ENCODE measurements at places on chromosomes 13 and 19. TPM values are rescaled to one million over a fixed set of nuclear protein-coding genes. Genes with fewer than 3 reads are reported as not detected.

DNA sequence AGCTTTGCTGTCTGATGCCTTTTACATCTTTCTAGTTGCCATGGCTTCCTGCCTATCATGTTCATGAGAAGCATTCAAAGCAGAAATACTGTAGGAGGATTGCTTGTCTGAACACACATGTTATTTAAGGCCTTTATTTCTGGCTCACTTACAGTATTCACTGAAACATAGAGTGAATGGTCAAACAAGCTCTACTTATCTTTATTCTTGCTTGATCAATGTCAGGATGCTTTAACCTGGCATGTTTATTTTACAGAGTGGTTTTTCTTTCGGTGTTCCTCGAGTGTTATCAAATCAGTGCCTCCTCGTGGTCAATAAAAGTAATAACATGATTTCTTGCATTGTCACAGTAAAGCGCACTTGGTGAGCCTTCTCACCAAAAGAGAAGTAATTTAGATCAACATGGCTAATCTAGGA is 73.5 kb upstream of the PCDH17 start:
- peak; percentile 4 for DNase-seq

- no peak for DNase-seq
Observed at GRCh38 chr13:20446405-20446804, 79.3 kb downstream of the CRYL1 start.

The BICRA gene
- total RNA-seq, result 3.8 TPM

The NECTIN2 gene
- total RNA-seq, result 88.7 TPM

- DNase-seq, result peak; percentile 59
Observed at GRCh38 chr19:570937-571565, 1.3 kb upstream of the BSG start.

DNA sequence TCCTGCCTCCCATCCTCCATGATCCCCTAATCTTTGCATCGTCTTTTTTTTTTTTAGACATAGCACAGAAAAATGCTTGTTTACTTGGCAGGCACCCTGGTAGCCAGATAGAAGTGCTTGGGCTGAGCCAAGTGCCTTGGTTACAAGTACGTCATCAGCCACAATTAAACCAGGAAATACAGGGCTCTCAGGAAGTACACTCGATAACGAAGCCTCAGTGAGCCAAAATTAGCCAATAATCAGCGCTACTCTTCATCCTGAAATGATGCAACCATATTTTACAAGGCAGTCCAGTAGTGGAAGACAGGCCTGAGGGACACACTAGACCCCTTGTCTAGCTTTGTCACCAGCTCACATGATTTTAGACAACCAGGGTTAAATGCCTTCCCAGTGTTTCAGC is 194.0 kb upstream of the NBEA start:
- DNase-seq, result peak; percentile 64

The KLK4 gene
- total RNA-seq, result not detected

The IQCN gene
- total RNA-seq, result 0.11 TPM

- peak; percentile 43 for DNase-seq
Observed at GRCh38 chr13:75180805-75181455, 301.0 kb downstream of the TBC1D4 start.

GRCh38 chr19:51207747-51208146 is 17.1 kb upstream of the CD33 start:
- no peak for DNase-seq

The LILRA1 gene
- total RNA-seq, result not detected

The ZNF69 gene
- 8.3 TPM for total RNA-seq

DNA sequence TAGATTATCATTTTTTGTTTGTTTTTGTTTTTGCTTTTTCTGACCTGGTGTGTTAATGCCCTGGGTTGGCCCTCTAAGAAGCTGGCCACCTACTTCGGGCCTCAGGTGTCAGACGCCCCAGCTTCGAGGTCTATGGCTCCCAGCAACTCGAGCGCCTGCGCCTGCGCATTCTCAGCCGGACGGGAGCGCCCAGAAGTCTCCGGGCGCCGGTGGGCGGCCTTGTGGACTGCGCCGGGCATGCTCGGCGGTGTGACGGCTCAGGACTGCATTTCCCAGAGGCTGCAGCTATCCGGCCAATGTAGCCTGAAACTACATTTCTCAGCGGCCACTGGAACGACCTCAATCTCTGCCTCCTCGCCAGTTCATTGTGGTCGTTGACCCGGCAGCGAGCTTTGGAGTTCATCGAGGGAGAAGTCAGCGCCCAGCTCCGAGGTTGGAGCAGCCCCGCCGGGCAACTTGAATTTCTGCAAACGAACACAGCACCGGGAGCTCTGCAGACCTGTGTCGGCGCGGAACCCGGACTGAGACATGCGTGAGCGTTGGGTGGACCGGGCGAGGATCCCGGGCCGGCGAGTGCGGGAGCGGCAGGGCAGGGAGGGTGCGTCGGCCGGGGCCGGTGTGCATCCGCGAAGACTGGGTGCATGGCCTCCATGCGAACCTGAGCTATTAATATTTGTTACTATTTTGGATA is at the start of gene ZNF30:
Gene ZNF30 (plus strand): TSS at position 219 of the 691 bp plus-strand sequence. CDS start 3,045 bp downstream, outside the sequence.
- peak; percentile 97 for DNase-seq

GRCh38 chr13:99507054-99507453 is 5.8 kb downstream of the TM9SF2 start:
- DNase-seq, result no peak

DNA sequence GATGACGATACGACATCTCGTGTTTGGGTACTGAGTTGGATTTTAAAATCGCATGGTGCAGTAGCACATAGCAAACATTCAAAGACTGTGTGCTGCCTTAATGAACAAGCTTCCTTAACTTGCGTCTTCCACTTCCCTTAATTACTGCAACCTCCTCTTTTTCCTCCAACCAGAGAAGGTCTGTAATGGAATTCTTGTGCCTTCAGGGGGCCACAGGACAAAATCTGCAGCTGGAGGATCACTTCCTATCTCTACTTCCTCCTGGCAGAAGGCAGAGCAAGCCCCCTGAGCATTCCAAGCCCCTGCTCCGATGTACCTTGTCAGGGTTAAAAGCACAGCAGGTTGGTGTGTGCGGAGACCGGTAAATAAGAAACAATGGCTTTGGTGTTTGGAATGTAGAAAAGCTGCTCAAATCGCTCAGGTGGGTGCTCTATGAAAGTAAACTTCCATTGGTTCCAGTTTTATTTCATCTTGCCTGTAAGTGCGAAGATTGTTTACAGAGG is 151.3 kb upstream of the UQCRFS1 start:
- no peak for DNase-seq

The C13orf42 gene
- not detected for total RNA-seq

GRCh38 chr19:13163609-13164342 is 13.6 kb downstream of the IER2 start:
- peak; percentile 95 for DNase-seq

The ZNF837 gene
- total RNA-seq, result 2.5 TPM

DNA sequence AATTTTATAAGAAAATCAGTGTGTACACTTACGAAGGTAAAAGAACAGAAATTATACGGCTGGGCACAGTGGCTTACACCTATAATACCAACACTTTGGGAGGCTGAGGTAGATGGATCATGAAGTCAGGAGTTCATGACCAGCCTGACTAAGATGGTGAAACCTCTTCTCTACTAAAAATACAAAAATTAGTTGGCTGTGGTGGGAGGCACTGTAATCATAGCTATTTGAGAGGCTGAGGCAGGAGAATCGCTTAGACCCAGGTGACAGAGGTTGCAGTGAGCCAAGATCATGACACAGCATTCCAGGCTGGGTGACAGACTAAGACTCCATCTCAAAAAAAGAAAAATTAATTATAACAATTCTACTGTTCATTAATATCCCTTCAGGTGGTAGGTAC is 151.9 kb downstream of the ZNF737 start:
- no peak for DNase-seq

GRCh38 chr13:30564489-30564888 is 53.2 kb upstream of the USPL1 start:
- DNase-seq, result no peak

- DNase-seq, result no peak
Observed at GRCh38 chr13:58680115-58680514, 1048.6 kb downstream of the PCDH17 start.

GRCh38 chr13:43929947-43930346 is 50.2 kb downstream of the LACC1 start:
- no peak for DNase-seq

DNA sequence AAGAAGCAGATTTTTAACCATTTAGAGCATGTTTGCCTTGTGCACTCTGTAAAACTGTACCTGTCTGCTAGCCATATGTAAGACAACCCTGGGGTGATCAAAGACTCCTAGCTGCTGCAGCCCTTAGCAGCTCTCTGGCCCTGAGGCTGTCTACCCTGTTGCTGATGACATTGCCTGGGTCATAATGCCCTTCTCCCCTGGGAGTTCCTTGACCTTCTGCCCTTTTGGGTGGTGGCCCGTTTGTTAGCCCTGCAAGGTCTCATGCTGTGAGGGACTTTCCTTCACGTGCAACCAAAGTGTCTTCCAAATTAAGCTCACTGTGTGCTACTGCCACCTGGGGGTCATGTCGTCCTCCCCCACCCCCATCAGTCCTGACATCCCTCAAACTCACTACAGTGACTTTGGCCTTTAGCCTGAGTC is 7.4 kb downstream of the GPC6 start:
- DNase-seq, result no peak

The SYNE4 gene
- not detected for total RNA-seq

DNA sequence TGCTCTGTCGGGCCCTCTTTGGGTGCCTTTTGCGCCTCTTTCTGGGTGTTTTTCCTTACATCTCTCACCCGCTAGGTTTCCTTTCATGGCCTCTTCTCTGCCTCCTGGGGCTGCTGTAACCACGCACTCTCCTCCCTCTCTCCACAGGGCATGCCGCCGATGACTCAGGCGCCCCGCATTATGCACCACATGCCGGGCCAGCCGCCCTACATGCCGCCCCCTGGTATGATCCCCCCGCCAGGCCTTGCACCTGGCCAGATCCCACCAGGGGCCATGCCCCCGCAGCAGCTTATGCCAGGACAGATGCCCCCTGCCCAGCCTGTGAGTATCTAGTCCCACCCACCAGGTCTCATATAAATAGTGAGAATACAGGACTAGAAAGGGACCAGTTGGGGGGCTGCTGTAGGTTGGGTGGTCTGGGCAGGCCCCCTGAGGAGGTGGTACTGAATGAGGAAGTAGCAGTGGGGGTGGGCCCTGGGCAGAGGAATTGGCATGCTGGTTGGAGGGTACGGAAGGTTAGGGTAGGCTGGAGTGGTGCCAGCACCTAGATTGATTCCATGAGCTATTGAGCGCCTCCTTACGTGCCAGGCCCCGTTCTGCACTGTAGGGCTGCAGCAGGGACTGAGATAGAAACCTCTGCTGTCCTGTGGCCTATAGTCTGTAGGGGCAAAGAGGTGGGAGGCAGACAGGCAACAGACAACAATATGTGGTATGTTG is 11.9 kb downstream of the SNRPA start:
- DNase-seq, result no peak

DNA sequence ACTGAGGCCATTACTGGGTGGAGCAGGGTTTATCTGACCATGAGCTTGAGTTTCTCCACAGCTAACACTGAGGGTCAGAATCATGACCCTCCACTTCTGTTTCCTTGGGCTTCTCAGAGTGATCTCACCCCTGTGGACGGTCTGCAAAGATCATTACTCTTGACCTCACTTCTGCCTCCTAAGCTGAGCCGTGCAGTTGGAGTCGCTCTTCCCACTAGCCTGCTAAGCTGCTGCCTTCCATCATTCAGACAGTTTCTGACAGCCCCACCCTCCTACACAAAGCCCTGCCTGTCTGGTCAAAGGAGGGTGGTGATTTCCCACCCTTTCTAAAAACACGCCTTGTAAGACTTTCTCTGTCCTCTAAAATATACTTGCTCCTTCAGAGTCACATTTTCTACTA is 9.3 kb upstream of the FRY start:
- DNase-seq, result no peak

- DNase-seq, result no peak
Observed at GRCh38 chr13:96033220-96034015, 19.8 kb downstream of the UGGT2 start.

The ICAM3 gene
- total RNA-seq, result 3.4 TPM

DNA sequence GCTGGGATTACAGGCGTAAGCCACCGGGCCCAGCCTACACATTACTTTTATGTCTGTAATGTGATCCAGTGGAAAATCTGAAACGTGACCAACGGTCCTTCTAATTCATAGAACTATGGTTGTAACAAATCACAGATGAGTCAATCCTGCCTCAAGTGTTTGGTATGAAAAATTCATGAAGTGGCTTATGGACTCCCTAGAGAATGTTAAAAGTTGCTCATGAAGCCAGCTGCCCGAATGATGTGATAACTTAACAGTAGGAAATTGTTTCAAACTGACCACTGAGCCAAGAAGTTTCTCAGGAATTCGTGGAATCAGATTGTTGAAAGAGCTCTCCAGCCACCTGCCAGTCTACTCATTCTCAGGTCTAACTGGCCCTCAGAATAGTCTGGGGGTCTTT is 59.4 kb upstream of the FARP1 start:
- peak; percentile 98 for DNase-seq

DNA sequence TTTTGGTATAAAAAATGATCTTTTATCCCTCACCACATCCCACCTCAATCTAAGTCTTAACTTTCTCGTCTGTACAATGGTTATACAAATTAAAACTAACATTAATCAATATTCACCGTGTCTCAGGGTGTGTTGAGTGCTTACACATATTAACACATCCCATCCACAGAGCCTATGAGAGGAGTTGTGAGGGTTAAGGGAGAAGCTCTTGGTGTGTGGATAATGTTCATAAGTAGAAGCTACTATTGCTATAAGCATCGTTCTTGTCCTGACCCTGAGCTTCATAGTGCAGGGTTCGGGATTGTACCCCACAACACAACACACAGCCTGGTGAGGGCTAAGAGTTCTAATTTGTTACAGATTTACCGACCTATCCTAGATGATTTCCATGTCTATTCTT is 2.5 kb downstream of the FPR3 start:
- no peak for DNase-seq

GRCh38 chr13:45310341-45311131 is 30.4 kb downstream of the TPT1 start:
- DNase-seq, result no peak

DNA sequence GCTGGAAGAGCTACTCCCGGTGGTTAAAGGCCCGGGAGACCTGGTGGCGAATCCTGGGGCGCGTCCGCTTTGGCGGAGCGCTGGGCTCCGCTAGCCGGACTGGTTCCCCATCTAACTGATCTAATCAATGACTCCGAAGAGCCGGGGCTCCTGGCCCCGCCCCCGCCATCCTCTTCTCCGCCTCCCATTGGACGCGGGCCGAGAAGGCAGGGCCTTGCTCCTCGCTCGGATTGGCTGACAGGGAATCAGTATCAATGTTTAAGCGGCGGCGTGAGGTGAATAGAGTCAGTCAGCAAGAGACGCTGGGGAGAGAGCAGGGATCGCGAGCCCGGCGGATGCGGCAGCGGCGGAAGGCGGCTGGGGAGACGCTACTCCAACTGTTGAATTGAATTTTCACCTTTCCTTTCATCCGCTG is 1.7 kb upstream of the PCDH17 start:
- peak; percentile 67 for DNase-seq

- DNase-seq, result no peak
Observed at GRCh38 chr19:4036576-4037300, 29.2 kb downstream of the PIAS4 start.

- no peak for DNase-seq
Observed at GRCh38 chr13:48827709-48828108, 148.0 kb upstream of the FNDC3A start.

- DNase-seq, result peak; percentile 90
Observed at GRCh38 chr13:107866941-107867623, 348.3 kb downstream of the LIG4 start.

The SYCN gene
- total RNA-seq, result not detected

GRCh38 chr19:36401475-36401874 is 17.0 kb downstream of the ZFP82 start:
- no peak for DNase-seq

The KANK2 gene
- 278 TPM for total RNA-seq

- DNase-seq, result no peak
Observed at GRCh38 chr13:60788156-60788829, 391.3 kb downstream of the TDRD3 start.

The ZNF835 gene
- not detected for total RNA-seq
